Ecto neural progenitor cell (in vitro differentiated cells): ENCODE measurements at places on chromosomes 1 and 21.

DNA sequence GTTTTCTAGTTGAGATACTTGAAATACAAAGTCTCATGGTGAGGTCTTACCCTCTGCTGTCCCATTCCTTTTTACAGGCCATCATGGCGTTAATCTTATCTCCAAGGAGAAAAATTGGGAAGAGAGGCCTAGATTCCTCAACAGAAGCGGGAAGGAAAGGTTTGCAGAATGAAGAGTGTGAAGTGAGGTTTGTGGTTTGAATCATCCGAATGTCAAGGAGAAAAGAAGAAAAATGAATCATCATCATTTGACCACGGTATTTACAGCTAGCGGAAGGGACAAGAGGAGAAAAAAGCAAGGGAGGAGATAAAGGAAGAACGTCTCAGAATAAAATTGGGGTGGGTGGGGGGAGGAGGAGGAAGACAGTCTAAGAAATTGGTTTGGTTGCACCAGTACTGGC, 935 bp upstream of the COG2 start:
- no peak for DNase-seq

DNA sequence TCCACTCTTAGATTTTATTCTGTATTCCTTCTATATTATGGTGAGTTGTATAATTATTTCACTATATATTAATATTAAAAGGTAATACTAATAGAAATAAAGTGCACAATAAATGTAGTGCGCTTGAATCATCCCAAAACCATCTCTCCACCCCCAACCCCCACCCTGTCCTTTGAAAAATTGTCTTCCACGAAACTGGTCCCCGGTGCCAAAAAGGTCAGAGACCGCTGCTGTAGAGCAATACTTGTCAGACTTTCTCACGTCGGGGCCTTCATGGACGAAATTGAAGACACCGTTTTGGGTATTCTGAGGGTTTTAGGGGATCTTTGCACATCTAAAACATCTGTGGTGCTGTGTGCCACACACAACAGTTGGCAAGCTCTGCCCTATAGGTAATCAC, 19.6 kb downstream of the DYRK1A start:
- DNase-seq = no peak

- DNase-seq = no peak
Measured at GRCh38 chr1:242002072-242002471, 3.2 kb upstream of the MAP1LC3C start.

GRCh38 chr1:19169642-19170041, 40.4 kb downstream of the UBR4 start:
- DNase-seq = no peak

- DNase-seq = no peak
Measured at GRCh38 chr1:91948501-91949355, 473 bp upstream of the BRDT start.

- DNase-seq = no peak
Measured at GRCh38 chr1:109782927-109783326, 19.2 kb upstream of the EPS8L3 start.

DNA sequence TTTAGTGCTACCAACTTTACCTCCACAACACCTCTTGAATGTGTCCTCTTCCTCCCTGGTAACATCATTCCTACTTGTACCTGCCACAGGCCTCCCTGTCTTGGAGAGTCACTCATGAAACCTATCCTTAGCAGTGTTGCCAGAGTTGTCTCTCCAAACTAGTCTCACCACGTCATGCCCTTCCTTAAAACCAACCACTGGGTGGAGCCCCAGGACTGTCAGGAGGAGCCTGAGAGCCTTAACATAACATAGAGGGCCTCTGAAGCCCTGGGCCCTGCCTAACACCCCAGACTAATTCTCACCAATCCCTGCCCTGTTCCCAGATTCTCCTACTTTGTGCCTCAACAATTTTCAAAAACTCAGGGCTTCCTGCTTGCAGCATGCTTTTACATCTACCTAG, 65.3 kb downstream of the ZNF697 start:
- DNase-seq = peak; percentile 62

GRCh38 chr21:32611471-32611997, 643 bp downstream of the CFAP298 start:
- DNase-seq = no peak

GRCh38 chr1:155022136-155022926, 11.2 kb downstream of the DCST2 start:
- DNase-seq = no peak

- no peak for DNase-seq
Measured at GRCh38 chr1:64608005-64608650, 136.7 kb upstream of the RAVER2 start.

GRCh38 chr1:220819467-220820026, 32.8 kb downstream of the MTARC1 start:
- DNase-seq = no peak

DNA sequence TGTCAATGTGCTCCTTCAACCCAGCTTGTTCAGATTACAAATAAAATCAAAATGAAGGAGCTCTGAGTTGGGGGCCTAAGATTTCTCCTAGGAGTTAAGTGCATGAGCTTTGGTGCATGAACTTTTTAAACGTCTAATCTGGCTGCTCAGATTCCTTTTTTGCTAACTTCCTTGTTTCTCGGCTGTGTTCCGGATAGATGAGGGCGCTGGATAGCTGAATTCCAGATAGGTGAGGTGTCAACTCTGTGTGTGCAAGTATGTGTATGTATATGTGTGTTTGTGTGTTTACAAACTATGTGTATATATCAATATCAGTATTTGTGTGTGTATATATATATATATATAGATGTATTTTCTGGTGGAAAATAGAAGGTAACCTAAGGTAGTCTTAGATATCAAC, 37.5 kb upstream of the RCAN3 start:
- no peak for DNase-seq

- DNase-seq = no peak
Measured at GRCh38 chr1:26234644-26235370, 807 bp downstream of the CEP85 start.

DNA sequence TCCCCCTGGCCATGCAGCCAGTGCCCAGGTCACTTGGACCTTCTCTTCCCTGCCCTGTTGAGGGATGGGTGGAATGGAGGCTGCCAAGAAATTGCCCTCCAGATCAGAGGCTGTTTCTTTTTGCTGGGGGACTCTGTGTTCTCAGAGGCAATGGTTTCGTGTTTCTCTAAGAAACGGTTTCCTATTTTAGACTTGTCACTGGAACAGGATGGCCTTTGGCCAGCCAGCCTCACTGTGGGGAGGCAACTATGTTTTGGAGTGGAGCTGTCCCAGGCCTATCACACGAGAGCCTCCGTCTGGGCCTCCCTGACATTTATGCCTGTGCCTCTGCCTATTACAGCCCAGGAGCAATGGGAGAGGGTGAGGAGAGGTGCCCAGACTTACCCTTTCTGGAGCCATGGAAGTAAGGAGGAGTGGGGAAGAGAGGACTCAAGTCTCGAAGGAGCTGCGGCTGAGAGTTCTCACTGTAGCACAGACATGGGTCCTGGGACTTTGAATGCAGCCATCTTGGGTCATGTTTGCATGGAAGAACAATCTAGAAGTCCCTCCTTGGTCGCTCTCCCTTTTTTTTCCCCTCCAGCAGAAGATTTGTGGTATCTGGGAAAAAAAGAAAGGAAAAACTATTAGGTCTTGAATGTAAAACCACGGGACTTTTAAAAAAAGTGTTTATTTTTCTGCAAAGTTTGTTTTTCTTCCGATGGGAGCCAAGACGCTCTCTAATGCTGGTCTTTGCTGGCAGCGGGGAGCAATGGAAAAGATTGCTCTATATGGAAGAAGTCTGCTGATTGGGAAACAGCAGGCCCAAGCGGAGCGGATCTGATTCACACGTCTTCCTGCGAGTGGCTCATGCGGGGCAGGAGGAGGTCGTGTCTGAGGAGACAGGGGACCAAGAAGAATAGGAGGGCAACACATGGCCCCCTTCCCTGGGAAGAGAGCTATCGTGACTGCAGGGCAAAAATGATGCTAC, 219.2 kb downstream of the FOXD2 start:
- peak; percentile 42 for DNase-seq

DNA sequence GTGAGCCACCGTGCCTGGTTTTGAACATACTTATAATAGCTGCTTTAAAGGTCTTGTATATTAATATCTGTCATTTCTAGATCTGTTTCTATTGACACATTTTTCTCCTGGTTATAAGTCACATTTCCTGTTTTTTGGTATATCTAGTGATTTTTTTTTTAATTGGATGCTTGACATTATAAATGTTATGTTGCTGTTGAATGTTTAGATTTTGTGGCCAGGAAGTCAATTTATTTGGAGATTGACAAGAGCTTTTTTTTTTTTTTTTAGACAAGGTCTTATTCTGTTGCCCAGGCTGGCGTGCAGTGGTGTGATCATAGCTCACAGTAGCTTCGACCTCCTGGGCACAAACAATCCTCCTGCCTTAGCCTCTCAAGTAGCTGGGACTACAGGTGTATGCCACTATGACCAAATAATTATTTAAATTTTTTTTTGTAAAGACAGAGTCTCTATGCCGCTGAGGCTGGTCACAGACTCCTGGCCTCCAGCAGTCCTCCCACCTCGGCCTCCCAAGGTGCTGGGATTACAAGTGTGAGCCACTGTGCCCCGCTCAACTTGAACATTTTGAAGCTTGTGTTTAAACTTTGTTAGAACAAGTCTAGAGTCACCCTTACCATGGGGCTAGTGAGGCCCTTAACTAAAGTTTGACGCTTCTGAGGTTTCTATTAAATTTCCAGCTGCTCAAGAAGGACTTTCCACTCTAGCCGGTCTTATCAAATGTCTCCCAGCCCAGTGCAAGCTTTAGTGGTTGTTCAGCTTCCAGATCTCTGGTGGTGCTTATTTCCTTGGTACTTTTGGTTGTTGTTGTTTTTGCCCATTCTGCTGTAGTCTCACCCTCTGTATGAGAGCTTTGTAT, 8.6 kb upstream of the CHI3L2 start:
- no peak for DNase-seq

DNA sequence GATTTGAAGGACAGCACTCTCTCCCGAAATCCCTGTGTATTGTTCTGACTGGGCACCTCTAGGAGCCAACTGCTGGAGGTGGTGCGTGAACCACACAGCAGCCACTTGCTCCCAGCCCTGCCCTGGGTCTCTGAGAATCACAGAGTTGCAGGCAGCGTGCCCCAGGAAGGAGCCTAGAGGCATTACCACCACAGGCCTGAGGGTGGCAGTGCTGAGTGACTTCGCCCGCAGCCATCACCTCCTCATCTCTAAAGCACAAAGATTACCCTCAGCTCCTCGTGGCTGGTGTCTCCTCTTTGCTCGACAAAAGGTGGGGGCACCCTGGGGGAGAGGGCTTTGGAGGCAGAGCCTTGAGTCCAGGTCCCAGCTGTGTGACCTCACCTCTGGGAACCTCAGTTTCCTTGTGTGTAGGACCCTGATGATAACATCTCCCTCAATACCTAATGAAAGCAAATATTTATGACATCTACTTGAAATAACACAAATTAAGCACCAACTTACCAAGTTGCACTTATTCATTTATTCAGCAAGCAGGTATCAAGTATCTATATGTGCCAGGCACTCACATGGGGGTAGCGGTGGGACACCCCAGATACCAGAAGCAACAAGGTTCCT, 86.3 kb downstream of the VWA5B1 start:
- peak; percentile 84 for DNase-seq

DNA sequence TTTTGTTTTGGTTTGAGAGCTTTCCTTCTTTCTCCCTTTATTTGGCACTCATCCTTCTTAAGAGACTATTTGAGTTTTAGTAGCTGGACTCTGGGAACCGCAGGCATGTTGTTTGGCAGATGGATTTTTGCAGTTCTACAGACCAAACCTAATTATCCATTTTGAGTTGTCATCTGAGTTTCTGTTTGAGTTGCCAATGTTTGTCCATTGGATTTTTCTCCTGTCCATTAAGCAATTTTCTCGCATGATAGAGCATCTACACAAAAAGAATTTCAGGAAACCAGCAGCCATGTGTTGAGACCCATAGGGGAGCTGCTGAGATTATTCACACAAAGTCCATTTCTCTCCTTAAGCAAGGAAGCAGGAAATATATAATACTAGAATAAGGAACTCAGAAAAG, 17.2 kb upstream of the CXADR start:
- DNase-seq = no peak

DNA sequence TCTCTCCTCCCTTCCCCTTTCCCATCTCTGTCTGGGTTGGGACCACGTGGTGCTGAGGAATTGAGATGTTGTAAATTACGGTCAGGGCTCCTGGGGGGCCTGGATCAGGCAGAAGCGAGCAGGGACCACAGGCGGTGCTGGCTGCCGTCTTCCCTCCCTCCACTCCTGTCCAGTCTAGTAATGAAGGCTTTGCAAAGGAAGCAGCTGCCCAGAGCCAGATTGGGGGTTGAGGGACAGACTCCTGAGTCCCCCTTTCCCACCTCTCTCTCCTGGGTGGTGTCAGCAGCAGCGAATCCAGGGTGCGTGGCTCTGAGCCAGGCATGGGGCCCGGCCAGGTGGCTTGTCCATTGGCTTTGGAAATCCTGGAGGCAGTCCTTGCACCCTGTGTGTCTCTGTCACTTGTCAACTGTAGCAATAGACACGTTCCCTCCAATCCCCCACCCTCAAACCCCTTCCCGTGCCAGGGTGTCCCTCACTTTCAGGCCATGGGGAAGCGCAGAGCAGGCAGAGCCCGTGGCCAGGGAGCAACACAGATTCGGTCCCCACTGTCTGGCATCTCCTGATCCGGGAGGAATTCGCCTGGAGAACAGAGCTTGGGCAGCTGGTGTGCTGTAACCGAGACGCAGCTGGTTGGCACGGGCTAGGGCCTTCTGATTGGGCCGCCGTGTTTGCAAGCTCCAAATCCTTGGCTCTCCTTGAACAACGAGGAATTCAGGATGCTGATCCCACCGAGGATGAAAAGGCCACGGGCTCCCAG, 64.8 kb upstream of the WNT4 start:
- DNase-seq = peak; percentile 72

- DNase-seq = no peak
Measured at GRCh38 chr1:189185097-189185496, 1292.6 kb downstream of the BRINP3 start.

DNA sequence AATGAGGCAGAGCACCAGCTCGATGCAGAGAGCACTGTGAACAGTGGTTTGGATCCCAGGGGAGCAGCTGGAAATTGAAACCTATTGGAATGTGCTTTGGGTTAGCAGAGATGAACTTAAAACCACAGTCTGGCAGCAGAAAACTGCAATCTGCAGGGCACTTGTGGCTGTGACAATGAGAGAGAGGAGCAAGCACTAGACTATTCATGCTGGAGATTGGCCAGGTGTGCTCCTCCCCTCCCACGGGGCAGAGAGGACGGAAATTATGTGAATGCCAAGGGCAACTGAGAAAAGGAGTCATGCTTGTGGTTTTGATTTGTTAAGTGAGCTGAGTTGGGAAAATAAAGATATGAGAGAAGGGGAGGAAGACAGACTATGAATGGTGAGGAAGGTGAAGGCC, 38.1 kb downstream of the HSD3B2 start:
- DNase-seq = no peak

DNA sequence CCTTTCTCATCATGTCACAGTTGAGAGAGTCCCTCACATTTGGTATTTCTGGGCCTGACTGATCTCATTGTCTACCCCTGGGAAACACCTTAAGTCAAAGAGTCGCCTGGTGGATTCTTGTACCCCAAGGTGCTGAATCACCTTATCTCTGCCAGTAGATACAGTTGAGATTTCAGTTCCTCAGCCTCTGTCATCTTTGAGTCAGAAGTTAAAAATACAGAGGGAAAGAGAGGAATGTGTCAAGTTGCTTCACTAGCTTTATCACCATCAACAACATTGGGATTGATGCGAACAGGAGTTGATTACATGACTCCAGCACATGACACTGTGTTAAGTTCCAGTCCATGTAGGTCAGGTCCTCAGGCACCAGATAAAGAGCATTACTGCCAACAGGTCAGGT, 513.0 kb downstream of the NUF2 start:
- DNase-seq = no peak

- DNase-seq = no peak
Measured at GRCh38 chr1:27144920-27145661, 9.8 kb downstream of the SLC9A1 start.

- no peak for DNase-seq
Measured at GRCh38 chr1:220681220-220681880, 8.8 kb upstream of the C1orf115 start.
